ENCODE measurements at places on chromosomes 6 and 20. TPM values are rescaled to one million over a fixed set of nuclear protein-coding genes. Genes with fewer than 3 reads are reported as not detected.

RAB22A gene
- 28.2 TPM for total RNA-seq

UNC93A gene
- total RNA-seq: not detected

TFAP2D gene
- 0.47 TPM for total RNA-seq

ADGRG6 gene
- total RNA-seq: 28.2 TPM

POM121L2 gene
- not detected for total RNA-seq

SLC22A16 gene
- 0.31 TPM for total RNA-seq

PCED1A gene
- 22.0 TPM for total RNA-seq
